ENCODE measurements at places on chromosomes 4 and X. TPM values are rescaled to one million over a fixed set of nuclear protein-coding genes. Genes with fewer than 3 reads are reported as not detected.

DNA sequence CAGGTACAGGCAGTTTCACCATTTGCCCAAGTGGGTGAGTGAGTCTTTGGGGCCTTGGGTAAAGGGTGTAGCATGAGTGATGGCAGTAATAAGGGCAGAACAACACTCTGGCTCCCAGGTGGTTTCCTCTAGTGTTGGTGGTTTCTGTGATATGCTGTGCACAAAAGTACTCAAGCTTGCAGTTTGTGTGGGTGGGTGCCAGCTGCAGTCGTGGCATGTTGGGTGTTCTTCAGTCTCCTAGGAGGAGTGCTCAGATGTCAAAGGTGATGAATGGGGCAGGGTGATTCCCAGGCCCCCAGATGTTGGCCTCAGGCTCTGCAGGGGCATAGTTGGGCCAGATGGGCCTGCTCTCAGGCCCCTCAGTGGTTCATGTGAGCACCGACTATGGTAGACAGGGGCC lies 166.1 kb upstream of the KLF8 start:
- H3K4me1 ChIP-seq: no peaks in the 10 kb centered on the region
- no peaks in the 10 kb centered on the region for H3K36me3 ChIP-seq
- H3K27me3 ChIP-seq: no peaks in the 10 kb centered on the region
- DNase-seq: no peak
- no peak overlapping the region for H3K27ac ChIP-seq
- H3K4me3 ChIP-seq: no peak overlapping the region

Gene SYTL4
- 1.6 TPM for polyA plus RNA-seq

DNA sequence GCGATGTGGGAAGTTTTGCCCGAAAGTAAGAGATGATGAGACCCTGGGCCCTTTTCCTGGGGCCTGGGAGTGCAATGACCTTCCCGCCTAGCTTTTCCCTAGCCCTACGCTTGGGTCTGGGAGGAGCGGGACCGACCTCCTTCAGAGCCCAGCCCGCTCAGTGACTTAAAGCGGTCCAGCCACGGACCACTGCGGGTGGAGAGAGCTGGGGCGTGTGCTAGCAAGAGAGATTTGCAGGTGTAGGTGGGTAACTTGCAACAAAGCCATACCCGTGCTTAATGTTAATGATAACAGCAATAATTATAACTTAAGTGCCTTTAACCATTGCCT lies 503 bp upstream of the PDE5A start:
- peak overlapping the region; percentile 93 for H3K4me3 ChIP-seq
- H3K27ac ChIP-seq: peak overlapping the region; percentile 96
- DNase-seq: no peak
- peaks cover 11% of the 10 kb centered on the region for H3K4me1 ChIP-seq
- H3K27me3 ChIP-seq: no peaks in the 10 kb centered on the region

- H3K4me1 ChIP-seq: peaks cover 3% of the 10 kb centered on the region
- H3K4me3 ChIP-seq: no peak overlapping the region
- H3K27me3 ChIP-seq: no peaks in the 10 kb centered on the region
- H3K27ac ChIP-seq: no peak overlapping the region
Measured at GRCh38 chrX:11355259-11355909, 62.2 kb downstream of the AMELX start.

DNA sequence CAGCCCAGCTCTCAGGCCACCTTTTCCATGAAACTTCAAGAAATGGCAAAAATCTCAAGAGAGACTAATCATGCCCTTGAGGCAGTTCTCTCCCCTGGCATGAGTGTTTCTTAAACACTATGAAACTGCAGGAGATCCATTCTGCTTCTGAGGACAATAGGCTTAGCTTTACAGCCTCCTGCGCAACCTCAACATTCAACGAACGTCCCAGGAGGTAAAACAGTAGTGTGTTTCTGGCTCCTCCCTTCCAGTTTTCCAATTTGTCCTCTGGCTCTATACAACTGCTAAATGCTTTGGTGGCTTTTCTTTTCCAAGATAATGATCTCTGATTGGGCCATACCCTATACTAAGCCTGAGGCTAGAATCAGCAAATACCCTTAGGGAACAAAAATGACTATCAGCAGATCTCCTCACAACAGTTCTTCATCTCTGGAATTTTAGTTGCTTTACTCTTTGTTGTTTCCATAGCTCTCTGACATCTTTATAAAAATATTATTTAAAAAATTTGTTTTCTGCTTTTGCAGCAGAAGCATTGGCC lies 87.0 kb upstream of the FAT1 start:
- no peak overlapping the region for H3K4me3 ChIP-seq
- no peaks in the 10 kb centered on the region for H3K27me3 ChIP-seq
- H3K27ac ChIP-seq: no peak overlapping the region
- H3K4me1 ChIP-seq: peaks cover 6% of the 10 kb centered on the region
- H3K36me3 ChIP-seq: no peaks in the 10 kb centered on the region
- DNase-seq: no peak

DNA sequence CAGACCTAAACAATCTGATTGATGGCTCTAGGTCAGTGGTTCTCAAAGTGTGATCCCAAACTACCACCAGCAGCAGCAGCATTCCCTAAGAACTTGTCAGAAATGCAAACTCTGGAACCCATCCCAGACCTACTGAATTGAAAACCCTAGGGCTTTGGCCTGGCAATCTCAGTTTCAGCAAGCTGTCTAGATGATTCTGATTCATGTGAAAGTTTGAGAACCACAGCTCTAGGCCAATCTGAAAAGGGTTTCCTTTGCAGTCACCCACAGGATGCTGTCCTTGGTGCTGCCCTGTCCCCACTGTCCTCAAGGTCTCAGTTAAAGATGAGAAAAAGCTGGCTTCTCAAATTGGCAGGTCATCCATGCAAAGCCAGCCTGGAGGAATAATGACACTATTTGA lies 34.8 kb downstream of the SMPX start:
- H3K27me3 ChIP-seq: no peaks in the 10 kb centered on the region
- no peaks in the 10 kb centered on the region for H3K36me3 ChIP-seq
- no peak overlapping the region for H3K4me3 ChIP-seq
- no peak overlapping the region for H3K27ac ChIP-seq
- DNase-seq: peak; percentile 14
- no peaks in the 10 kb centered on the region for H3K4me1 ChIP-seq

Gene TLL1
- polyA plus RNA-seq: not detected

Gene ADH1B
- polyA plus RNA-seq: 0.10 TPM

Gene TRPC5OS
- not detected for polyA plus RNA-seq

Gene COL4A6
- 0.69 TPM for polyA plus RNA-seq

Gene OPRPN
- not detected for polyA plus RNA-seq

Gene TMPRSS11D
- not detected for polyA plus RNA-seq

Gene CSAG3
- polyA plus RNA-seq: not detected

GRCh38 chrX:70169281-70169680 lies 8.0 kb upstream of the DGAT2L6 start:
- H3K36me3 ChIP-seq: peaks cover 3% of the 10 kb centered on the region
- H3K4me3 ChIP-seq: no peak overlapping the region
- H3K27me3 ChIP-seq: no peaks in the 10 kb centered on the region
- H3K27ac ChIP-seq: peak overlapping the region; percentile 83

- H3K36me3 ChIP-seq: no peaks in the 10 kb centered on the region
- no peak for DNase-seq
- H3K4me1 ChIP-seq: no peaks in the 10 kb centered on the region
- no peak overlapping the region for H3K4me3 ChIP-seq
- H3K27ac ChIP-seq: no peak overlapping the region
Measured at GRCh38 chr4:90798948-90799347, 671.8 kb downstream of the CCSER1 start.

Gene NOA1
- polyA plus RNA-seq: 10.8 TPM

- H3K27ac ChIP-seq: no peak overlapping the region
- H3K4me3 ChIP-seq: no peak overlapping the region
- DNase-seq: no peak
- H3K4me1 ChIP-seq: peaks cover 2% of the 10 kb centered on the region
Measured at GRCh38 chr4:81319657-81320056, 104.6 kb upstream of the PRKG2 start.

DNA sequence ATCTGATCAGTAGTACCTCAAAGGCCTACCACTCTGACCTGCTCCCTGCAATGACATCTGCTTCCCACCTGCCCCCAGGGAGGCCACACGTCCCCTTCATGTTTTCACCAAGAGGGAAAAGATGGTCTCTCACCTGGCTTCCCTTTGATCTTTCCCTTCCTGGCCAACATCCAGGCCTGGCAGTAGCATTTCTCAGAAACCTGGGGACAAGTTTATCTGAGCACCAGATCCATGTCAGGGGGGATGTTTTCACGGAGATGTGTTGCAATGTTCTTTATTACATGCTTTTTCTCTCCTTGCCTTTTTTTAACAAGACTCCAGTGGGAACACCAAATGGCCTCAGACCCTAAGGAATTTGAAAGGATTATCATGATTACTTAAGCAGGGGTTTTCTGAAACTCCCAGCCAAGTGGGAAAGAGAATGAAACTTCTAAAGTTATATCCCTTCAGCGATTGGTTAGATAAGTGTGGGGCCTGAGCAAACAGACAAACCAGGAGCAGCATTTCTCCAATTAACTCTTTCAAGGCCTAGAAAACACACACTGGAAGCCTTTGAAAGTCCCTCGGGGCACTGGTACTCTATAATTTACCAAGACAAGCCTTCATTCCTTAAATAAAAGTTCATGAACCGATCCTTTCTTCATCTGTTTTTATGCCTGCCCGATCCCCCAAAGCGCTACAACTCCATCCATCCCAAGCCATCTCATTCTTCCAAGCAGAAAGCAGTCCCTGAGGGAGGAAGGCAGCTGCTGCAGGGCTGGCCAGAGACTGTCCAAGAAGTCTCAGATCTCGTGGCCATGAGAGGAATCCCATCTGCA lies 94.1 kb downstream of the BCOR start:
- H3K4me3 ChIP-seq: no peak overlapping the region
- peak; percentile 17 for DNase-seq
- H3K27ac ChIP-seq: no peak overlapping the region
- no peaks in the 10 kb centered on the region for H3K4me1 ChIP-seq

Gene FAM200B
- 18.5 TPM for polyA plus RNA-seq

DNA sequence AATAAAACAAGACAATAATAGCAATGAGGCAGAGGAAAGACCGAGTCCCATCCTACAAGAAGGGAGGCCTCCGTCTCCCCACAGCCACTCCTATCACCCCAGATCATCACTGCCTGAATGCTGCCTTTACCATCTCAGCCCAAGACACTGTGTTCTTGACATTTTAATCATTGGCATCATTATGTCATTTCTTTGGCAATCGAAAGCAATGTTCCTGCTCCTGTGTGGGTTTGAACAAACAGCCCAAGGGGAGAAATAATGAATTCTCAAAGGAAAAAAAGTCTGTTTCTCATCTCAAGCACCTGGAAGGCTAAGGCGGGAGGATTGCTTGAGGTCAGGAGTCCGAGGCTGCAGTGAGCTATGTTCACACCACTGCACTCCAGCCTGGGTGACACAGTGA lies 73.0 kb upstream of the ACSL1 start:
- H3K4me1 ChIP-seq: no peaks in the 10 kb centered on the region
- DNase-seq: no peak
- H3K27ac ChIP-seq: no peak overlapping the region
- H3K36me3 ChIP-seq: no peaks in the 10 kb centered on the region
- H3K27me3 ChIP-seq: peaks cover 9% of the 10 kb centered on the region

DNA sequence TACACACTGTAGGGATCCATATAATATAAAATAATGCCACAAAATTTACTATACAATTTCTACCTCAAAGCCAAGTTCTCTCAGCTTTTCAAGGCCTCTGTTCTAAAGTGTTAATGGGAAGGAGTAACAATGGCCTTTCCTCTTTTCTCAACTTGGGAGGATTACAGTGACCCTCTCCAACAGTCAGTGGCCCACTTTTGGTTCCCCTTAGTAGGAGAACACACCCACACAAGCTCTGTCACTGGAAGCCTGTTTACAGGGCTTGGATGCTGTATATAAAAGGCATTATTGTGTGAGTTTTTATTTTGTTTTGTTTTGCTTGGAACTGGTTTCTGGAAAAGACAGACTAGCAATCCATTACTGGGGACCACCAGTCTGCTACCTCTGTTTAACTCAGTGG lies 1.8 kb downstream of the ARHGEF6 start:
- peaks cover 2% of the 10 kb centered on the region for H3K4me1 ChIP-seq
- no peaks in the 10 kb centered on the region for H3K36me3 ChIP-seq
- 0 out of 2 replicates have a peak, but pooled peaks cover 1% of the 10 kb centered on the region for H3K27me3 ChIP-seq
- no peak overlapping the region for H3K4me3 ChIP-seq

DNA sequence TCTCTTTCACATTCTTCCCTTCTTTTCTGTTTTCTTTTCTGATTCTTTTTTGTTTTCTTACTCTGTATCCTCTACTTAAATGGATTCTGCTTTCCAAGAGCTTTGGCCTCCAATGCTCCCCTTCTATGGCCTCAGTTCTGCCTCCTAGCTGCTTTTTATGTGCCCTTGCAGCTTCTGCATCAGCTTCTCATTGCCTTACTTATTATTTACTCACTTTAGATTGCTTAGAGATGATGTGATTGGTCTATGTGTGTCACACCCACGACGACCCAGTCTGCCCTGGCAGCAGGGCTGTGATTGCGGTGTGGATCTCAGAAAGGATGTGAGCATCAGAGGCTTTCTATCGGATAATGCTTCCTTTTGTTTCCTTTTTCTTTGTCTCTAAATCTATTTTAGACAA lies 71.8 kb upstream of the SMARCA5 start:
- no peaks in the 10 kb centered on the region for H3K27me3 ChIP-seq
- H3K36me3 ChIP-seq: peaks cover 13% of the 10 kb centered on the region
- DNase-seq: no peak
- no peak overlapping the region for H3K27ac ChIP-seq

GRCh38 chr4:46549125-46549524 lies 159.2 kb upstream of the GABRA2 start:
- H3K4me1 ChIP-seq: no peaks in the 10 kb centered on the region
- no peak overlapping the region for H3K4me3 ChIP-seq
- no peak overlapping the region for H3K27ac ChIP-seq
- no peaks in the 10 kb centered on the region for H3K27me3 ChIP-seq

DNA sequence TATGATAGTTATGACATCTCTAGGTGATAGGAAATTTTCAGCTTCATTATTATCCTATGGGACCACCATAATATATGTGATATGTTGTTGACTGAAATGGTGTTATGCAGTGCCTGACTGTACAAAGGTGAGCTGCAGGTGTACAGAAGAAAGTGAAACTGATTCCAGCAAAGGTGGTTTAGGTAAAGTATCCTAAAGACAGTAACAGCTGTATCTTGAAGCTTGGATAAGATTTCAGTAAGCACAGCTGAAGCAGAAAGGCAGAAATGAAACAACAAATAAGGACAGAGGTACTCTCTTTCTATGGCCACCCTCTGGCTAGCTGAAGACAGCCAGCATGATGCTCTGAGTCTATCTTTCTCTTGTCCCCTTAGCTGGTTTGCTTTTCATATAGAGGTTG lies 30.0 kb upstream of the PGK1 start:
- no peaks in the 10 kb centered on the region for H3K36me3 ChIP-seq
- H3K4me1 ChIP-seq: no peaks in the 10 kb centered on the region

Measured in IMR-90 (cell line).